ENCODE measurements at places on chromosomes 13 and 19.

DNA sequence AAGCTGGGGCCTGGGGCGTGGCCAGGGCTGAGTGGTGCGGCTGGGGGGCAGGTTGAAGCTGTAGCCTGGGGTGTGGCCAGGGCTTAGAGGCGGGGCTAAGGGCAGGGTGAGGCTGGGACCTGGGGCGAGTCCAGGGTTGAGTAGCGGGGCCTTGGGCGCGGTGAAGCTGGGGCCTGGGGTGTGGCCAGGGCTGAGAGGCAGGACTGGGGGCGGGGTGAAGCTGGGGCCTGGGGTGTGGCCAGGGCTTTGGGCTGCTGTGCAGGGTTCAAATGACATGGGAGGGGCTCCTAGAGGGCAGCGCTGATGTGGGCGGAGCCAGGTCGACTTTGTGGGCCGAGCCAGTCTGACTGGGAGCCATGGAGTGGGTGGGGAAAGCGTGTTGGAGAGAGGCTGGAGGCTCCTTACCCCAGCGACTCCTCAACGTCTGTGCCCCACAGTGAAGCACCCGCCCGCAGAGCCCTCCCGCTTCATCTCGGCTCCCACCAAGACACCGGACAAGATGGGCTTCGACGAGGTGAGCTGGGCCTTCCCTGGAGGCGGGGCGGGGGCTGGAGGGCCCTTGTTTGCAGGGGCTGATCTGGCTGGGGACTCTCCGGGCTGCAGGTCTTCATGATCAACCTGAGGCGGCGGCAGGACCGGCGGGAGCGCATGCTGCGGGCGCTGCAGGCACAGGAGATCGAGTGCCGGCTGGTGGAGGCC is 21.5 kb downstream of the COLGALT1 start:
- DNase-seq = no peak

DNA sequence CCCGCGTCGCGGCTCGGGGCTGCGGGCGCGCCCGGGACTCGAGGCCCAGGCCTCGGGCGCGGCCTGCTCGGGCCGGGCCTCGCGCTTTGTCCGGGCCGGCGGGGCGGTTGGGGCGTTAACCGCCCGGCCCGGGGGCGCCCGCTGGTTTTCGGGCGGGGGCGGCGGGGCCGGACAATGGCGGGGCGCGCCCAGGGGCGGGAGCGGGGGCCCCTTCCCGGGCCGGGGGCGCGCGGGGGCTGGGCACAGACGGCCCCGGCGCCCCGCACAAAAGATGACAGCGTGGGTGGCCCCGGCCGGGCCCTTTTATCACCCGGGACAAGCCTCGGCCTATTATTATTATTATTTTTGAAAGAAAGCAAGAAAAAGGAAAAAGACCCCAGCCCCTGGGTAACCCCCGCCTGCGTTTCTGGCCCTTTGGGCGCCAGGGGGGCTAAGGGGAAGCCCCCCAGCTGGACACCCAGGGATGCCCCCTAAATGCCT is 419 bp downstream of the KDM4B start:
- no peak for DNase-seq

- no peak for DNase-seq
These were observed 349.1 kb downstream of the LIG4 start for GRCh38 chr13:107866032-107866940.

DNA sequence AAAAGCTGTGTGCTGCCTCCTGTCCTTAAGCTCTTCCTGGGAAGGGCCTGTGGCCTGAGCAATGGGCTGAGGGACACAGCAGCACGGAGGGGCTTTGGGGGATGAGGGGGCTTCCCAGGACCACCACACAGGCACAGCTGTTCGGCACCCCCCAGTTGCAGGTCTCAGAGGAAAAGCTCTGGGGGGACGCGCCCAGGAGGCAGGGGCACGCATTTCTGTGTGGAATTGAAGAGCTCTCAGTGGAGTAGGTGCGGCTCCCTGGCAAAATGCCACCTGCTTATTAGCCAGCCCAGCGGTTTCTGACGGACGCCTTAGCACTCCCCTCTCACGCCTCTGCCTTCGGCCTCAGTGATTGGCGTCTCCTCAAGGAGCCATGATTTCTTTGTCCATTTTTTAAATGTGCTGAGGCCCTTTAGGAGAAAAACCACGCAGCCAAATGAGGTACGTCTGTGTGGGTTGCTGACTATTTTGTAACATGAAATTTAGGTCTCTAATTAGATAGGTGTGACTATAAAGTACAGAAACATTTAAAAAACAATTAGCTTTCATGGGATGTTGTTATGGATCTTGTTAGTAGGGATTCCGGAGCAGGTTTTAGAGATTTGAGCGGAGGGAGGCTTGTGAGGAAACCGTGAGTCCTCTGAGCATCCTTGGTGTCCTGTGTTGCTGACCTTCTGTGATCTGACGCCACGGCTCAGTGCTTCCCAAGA is 4.0 kb downstream of the MCF2L start:
- DNase-seq = no peak

GRCh38 chr19:16198370-16198651 is 600 bp downstream of the AP1M1 start:
- DNase-seq = no peak

GRCh38 chr13:105442949-105443699 is 1092.3 kb downstream of the EFNB2 start:
- DNase-seq = no peak

DNA sequence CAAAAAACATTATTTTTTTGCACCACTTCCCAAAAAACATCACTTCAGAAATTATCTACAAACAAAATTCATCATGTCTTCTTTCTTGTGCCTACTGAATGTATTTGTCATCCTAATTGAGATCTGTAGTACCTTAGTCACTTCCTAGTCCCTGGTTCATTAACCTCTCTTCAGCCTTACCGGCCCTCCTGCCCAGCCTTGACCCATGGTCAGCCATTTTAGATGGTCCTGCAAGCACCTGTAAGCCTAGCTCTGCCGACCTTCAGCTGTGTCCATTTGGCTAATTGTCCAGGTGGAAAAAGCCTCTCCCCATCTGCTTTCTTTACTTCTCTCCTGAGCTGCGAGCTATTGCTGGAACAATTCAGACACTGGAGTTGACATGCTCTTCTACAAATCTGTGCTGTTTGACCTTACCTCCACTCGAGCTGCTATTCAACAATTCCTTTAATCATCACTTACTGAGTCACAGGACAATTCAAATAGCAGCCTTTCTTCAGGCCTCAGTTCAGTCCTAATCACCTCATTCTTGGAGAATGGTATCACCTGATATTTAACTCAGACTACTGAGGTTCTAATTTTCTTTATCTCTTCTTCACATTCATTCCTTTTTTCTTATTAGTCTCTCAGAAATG is 882.5 kb downstream of the PCDH9 start:
- DNase-seq = no peak

DNA sequence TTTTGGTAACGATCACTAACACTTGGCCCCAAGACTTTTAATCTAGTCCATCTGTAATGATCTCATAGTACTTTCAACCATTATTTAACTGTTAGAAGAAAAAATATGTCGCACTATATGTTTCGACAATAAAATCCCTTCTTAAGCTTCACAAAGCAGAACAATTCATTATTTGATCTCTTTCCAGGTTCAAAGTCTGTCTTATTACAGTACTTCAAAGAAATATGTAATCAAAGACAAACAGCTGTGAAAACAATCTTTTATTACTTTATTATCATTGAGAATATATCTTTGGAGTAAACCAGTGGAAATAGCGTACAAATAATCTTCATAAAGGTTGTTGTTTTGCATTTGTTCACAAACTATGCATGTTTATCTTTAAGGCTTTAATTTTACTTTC is 93.5 kb downstream of the DACH1 start:
- no peak for DNase-seq

DNA sequence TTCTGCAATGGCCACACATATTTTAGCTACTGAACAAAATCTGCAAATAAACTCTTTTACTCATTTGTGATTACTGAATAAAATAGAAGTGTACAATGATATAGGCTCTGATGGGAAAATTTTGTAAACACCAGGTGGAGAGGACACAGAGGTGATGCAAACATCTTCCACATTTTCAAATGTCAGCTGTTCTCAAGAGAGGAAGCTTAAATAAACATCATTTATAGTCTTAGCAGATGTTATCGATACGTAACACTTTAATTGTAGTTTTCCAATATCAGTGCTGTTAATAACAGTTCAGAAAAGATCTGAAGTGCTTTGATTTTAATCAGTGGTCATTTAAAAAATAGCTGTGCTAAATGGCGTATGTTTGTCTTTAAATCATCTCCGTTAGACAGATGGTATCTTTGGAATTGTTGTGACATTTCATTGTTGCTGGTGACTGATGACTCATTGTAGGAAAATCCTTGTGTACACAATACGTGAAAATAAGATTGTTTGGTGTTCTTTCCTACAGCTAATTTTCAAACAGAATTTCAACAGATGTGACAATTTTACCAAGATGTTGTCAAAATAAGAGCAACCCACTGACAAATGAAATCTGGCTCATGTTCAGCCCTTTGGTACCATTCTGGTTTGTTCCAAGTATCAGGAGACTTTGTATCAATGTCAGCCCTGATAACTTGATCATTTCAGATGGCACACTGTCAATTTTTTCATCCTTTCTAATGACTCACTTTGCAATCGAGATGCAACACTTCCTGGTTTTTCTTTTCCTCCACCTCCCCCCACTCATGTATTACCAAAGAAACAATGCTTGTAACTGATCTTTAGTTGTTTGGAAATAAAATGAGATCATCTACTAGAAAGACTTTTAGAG is 516.0 kb downstream of the DCT start:
- DNase-seq = no peak

DNA sequence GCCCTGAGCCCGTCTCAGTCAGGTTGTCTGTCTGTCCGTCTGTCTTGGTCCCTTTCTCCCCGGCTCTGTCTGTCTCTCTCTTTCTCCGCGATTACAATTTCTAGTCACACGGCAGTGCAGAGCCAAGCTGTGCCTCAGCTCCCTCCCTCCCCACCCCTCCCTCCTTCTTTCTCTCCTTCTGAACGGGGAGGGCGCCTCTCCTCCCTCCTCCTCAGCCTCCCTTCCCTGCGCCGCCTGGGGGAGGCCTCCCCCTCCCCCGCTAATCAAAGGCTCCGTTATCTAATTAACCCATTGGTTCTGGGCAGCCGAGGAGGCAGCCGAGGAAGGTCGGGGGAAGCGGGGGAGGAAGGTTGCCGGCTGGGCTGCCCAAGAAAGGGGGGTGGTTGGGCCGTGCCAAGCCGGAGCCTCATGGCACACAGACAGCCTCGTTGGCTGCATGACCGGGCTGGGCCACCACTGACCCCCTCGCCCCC is 16.5 kb downstream of the LRRC4B start:
- no peak for DNase-seq

- DNase-seq = no peak
These were observed 38.6 kb upstream of the ITM2B start for GRCh38 chr13:48194379-48194754.

DNA sequence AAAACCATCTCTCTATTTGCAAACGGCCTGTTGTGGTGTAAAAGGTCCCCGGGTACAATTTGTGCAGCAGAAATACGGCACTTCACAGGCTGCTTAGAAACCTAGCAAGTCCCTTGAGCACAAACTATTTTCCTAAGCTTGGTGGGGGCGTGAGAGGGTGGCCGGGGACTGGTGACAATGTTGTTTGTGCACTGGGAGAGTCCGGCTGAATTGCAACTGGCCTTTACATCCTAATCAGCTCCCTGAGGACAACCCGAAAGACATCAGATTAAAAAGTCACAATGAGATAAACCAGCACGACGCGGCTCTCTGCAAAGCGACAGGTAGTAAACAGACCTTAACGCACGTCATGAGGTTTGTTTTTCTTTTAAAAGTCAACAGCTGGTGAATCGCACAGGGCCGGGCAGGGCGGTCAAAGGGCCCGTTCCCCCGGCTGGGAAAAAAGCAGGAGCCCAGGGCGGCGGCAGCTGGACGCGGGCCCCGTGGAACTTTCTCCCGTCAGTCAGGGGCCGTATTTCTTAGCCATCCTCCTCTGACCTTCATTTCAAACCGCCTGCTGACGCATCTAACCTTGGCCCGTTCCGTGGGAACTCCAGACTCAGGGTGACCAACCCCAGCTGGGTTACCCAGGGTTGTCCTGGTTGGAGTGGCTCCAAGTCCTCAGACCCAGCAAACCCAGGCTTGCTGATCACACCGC is 112.3 kb downstream of the GADD45B start:
- no peak for DNase-seq

DNA sequence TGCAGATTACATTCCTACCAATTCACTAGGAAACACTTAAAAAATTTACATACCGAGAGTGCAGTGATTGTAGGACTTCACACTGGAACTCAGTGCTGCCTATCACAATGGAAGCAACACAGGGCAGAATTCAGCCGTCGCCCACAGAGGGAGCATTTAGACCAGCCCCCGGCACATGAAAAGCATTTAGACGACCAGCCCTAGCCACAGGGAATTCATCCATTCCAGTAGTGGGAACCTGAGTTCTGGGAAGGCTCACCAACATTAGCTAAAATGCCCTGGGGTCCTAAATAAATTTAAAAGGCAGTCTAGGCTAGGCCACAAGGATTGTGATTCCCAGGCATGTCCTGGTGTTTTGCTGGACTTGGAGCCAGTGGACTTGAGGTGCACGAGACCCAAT is 155.2 kb downstream of the LIG4 start:
- DNase-seq = no peak

- no peak for DNase-seq
These were observed 12.4 kb downstream of the SBNO2 start for GRCh38 chr19:1161716-1162115.

- DNase-seq = no peak
These were observed 904.8 kb upstream of the PCDH20 start for GRCh38 chr13:62320129-62321108.

GRCh38 chr13:80871481-80871880 is 530.6 kb upstream of the SPRY2 start:
- no peak for DNase-seq

- no peak for DNase-seq
These were observed 816.9 kb upstream of the SLC10A2 start for GRCh38 chr13:103883164-103883563.

GRCh38 chr13:109761695-109762094 is 24.7 kb downstream of the IRS2 start:
- no peak for DNase-seq

- no peak for DNase-seq
These were observed 12.0 kb downstream of the ZSWIM9 start for GRCh38 chr19:48182434-48182833.

GRCh38 chr13:26976313-26976712 is 195.3 kb downstream of the USP12 start:
- DNase-seq = no peak

DNA sequence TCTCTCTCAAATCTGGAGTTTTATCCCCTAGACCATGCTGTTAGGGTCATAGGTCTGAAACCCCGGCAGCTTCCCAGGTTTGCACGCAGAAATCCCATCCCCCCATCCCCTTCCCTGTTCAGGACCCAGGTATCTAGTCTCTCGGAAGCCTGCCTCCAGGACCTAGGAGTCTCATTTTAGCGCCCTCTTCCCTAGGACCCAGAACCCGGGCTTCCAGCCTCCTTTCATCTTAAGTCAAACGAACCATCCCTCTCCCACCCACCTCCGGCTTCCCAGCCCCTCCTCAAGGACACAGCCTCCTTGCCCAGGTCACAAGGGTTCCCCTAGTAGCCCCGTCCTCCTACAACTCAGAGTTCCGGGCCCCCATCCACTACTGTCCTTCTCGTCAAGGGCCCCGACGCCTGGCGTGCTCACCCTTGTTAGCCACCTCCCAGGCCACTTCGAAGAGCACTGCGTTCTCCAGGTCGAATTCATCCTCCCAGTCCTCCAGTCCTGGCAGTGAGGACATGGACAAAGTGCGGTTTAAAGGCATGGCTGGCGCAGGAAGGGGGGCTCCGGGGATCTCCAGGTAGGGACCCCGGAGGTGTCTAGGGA is 431 bp downstream of the GYS1 start:
- DNase-seq = no peak

All from activated CD8-positive, alpha-beta memory T cell treated with anti-CD3 and anti-CD28 coated beads for 24 hours (primary cell).